ENCODE measurements at places on chromosomes 13 and 19.

GRCh38 chr13:87986639-87987250 lies 315.6 kb downstream of the SLITRK5 start:
- no peak for DNase-seq

DNA sequence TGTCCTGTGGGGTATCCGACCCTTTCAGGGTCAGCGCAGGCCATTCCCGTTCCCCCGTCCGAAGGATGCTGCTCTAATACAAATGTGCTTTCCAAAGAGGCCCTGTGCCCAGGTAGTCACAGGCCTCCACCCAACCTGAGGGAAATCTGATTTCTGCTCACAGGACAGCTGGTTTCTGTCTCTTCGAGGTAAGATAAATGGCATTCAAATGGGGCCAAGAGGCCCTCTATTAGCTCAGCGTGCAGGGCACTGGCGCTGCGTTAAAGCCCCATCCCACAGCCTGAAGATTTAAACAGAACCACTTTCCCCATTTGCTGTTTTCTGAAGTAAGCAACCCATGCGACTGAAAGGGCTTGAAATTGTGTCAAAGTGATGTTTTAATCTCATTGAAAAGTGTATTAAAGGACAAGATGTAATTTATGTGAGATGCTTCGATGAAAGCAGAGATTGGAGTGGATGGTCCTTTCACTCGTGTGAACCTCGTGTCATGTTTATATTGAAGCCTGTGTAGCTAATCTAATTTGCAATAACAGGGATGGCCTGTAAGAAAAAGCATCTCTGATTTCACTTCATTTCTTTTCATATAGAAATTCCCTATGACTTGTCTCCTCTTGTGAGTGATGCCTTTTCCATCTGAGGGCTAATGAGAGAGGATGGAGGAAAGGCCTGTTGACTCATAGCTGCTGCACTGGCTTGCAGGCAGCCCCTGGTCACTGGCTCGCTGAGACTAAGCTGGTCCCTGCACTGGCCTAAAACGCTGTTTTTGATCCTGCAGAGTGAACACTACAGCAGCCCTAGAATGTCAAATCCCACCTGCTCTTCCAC lies 7.3 kb upstream of the SOX1 start:
- DNase-seq = no peak

DNA sequence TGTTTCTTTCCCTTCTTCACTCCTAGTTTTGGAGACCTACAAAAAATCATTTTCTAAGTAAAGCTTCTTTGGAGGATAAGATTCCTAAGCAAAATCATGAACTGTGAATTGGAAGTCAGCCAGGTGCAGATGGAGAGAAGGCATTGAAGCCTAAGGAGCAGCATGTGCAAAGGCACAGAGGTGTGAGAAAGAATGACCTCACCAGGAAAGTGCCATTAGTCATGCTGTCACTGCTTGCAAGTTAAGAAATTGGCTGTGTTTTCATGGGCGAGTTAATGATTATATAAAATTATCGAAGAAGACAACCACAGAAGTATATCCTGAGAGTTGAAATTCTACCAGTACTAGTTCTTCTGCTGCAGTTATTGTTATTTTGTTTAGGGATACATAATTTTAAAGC lies 80.3 kb upstream of the KLHL1 start:
- DNase-seq = no peak

DNA sequence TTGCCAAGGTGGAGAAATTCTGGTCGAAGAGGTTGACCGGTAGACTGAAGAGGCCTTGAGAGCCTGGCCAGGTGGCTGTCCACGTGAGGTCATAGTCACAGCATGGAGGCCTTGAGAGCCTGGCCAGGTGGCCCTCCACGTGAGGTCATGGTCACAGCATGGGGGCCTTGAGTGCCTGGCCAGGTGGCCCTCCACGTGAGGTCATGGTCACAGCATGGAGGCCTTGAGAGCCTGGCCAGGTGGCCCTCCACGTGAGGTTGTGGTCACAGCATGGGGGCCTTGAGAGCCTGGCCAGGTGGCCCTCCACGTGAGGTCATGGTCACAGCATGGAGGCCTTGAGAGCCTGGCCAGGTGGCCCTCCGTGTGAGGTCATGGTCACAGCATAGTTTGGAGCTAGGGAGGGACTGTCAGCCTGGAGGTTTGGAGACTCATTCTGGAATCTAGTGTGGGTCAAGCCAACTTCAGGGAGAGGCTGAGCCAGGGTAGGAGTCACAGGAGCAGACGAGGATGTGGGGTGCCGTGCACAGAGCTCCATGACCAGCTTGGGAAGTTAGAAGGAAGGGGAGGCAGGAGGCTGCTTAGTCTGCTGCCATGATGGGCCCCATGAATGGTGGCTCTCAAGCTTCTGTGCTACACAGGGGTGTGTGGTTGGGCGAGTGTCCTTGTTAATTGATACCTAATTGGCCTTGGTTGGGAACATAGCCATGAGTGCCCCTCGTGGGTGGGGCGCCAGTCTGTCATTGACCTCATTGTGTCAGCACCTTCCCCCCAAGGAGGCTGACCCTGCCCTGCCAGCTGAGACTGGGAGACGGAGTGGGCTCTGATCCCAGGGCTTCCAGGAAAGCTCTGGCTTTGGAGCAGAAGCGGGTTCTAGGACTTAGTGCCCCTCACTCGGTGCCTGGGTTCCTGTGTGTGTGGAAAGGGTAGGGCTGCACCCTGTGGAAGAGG lies 4.0 kb downstream of the LENG9 start:
- DNase-seq = no peak

Measured in activated T-cell treated with anti-CD3 and anti-CD28 coated beads for 24 hours (primary cell).